ENCODE measurements at places on chromosomes 4 and X.

GRCh38 chr4:5780831-5781480 is 70.0 kb downstream of the EVC start:
- DNase-seq = no peak

DNA sequence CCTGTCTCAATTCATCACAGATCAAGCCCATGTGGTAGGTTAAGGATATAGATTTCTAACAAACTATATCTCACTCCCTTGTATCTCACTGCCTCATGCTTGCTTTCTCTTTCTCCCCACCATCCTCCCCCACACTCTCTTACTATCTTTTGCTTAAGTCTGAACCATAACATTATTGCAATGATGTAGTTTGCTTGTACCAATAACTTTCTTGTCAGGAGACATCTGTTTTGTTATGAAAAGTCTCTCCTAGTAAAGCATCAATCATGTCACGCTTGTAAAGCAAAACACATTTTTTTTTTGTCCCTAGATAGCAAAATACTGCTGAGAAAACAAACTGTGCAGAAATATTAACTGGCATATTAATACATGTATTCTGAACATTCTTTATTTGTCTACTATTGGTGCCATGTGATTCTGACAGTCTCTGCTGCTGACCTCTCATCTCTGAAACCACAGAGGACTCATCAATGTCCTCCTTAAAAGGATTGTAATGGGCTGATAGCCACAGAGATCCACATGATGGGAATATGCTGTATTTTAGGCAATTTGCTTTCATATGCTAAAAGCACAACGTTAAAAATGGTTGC is 217.5 kb downstream of the VEGFC start:
- no peak for DNase-seq

DNA sequence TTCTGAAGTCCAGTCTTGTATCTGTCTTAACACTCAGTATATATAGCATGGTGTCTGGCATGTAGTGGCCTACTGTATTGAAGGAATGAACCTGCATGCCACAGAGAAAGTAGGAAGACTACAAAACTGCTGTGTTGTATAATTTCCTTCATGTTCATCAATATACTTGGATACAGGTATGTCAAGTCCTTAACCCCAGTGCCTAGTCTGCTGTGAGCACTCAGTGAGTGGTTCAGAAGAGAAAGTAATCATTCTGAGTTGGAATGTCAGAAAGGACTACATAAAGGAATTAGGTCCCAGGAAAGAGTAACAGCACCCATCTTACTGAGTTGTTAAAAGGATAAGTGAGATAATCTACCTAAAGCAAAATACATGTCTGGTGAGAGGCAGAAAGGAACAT is 32.0 kb downstream of the ABCE1 start:
- DNase-seq = no peak

GRCh38 chr4:113707048-113707447 is 54.5 kb downstream of the CAMK2D start:
- no peak for DNase-seq

DNA sequence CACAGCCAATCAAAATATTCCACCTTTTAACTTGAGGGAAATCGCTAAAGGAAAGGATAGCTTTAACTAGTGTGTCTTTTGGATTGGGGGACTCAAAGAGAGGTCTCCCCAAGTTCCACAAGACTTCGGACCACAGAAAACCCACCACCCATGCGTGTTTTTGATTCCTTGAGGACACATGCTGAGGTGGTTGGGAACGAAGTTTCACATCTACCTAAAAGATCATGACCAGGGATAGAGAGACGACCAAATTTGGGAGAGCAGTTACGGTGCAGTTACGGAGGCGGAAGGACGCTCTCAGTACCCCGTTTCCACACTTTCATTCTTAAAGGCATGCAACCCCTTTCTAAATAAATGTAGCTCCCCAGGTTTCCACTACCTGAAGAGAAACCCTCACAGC is 1.1 kb downstream of the PCYT1B start:
- DNase-seq = no peak

GRCh38 chr4:181611946-181612600 is 631.1 kb upstream of the TENM3 start:
- DNase-seq = no peak

- no peak for DNase-seq
Measured at GRCh38 chr4:108094131-108094530, 74.6 kb downstream of the LEF1 start.

DNA sequence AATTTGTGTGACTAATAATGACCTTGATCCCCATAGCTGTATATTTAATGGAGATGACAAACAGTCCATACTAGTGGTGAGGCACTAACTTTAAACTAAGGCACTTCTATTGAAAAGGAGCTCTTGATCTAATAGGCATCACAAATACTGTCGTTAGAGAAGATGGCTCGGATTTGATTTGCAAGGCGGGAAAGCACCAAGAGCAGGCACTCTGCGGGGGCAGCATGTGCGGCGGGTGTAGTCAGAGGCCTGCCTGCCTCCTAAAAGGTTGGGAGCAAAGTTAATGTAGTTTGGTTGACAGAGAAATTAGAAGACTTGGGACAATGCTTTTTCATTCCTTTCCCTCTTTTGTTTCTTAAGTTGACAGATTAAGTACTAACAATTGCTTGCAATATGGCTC is 278.8 kb downstream of the CFAP299 start:
- no peak for DNase-seq

- DNase-seq = no peak
Measured at GRCh38 chr4:185238215-185238681, 28.9 kb downstream of the SNX25 start.

DNA sequence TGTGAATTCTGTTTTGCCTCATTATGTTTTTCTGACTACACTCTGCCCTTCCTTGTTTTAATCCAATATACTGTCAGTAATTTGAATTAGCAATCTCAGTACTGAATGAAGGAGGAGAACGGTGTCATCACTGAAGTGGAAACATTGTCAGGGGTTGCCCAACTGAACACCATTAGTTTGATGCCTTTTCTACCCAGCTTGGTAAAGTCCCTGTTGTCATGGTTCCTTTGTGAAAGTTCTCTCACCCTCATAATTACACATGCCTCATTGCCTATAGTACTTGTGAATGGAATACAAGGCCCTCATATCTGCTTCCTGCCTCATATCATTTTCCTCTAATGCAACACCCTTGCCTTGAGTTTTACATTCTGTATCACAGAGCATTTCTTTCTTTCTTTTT is 76.9 kb downstream of the RRAGB start:
- no peak for DNase-seq

DNA sequence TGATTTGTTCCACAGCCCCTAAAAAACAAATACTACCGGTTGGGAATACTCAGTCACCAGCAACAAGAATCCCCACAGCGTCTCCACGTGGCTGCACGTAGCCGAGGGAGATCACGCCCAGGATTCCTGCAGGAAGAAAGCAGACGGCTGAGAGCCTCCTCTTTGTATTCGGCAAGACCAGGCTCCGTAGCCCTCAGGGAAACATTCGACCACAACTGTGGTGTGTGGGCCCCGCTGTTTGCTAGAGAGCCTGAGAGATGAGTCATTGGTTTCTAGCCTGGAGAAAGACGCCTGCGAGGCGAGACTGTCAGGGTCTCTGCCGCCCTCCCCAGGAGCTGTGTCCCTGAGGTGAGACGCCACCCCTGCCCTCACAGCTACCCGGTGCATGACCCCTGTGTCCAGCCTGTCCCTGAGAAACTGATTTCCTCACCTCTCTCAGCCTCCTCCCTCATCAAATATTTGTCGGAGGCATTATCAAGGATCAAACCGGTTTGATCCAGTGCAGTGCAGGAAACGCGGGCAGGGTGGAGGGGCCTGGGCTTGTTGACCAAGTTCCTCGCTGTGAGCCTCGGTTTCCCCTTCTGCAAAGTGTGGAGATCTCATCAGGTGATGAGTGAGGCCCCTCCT is 4.7 kb upstream of the S100P start:
- DNase-seq = no peak

- no peak for DNase-seq
Measured at GRCh38 chr4:47499700-47500099, 14.6 kb downstream of the ATP10D start.

GRCh38 chr4:150501009-150501727 is 80.8 kb upstream of the MAB21L2 start:
- DNase-seq = no peak

- DNase-seq = no peak
Measured at GRCh38 chr4:155568641-155569220, 97.9 kb upstream of the GUCY1A1 start.

GRCh38 chr4:177242651-177243286 is 66.9 kb upstream of the NEIL3 start:
- no peak for DNase-seq

GRCh38 chrX:152884171-152884570 is 13.7 kb upstream of the ZNF185 start:
- no peak for DNase-seq

DNA sequence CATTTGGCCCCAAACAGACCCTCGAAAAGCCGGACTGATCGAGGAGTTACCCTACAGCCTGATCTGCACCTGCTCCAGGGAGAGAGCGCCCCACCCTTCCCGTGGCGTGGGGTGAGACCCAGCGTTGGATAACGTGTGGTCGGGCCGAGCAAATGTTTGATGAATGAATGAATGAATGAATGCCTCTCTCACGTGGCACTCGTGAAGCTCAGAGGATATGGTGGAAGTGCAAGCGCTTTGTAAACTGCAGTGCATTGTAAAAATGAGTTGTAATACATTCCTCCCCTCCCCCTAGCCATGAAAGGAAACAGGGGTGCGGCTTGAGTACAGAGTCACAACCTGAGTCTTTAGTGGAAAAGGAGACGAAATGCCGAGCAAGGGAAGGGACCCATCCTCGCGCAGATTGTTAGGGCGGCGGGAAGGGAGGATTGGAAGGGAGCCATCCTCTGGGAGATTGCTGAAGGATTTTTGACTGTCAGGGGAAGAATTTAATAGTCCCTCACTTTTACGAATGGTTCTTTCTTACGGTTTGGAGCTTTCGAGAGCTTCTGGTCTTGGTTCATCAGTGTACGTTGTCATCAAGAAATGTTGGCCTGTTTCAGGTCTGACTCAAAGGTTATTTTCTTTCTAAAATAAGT is 772 bp upstream of the FBXW7 start:
- no peak for DNase-seq

DNA sequence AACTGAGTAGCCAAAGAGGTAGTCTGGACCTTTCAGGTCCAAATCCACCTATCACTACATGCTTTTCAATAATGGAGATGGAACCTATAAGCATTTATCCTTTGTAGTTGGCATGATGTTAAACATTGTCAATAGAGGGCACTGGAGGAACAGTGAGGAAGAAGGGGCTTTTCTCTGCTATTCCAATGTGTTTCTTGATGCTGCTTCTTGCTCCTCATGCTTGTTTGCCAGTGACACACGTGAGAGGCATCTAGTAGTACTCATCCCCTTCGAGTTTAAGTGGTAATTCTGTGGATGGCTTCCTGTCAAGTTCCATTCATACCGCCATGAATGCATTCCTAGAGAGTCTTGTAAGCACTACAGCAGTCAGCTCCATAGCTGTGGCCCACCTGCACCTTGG is 84.0 kb downstream of the NAA11 start:
- no peak for DNase-seq

GRCh38 chr4:164571593-164572390 is 182.1 kb upstream of the SMIM31 start:
- DNase-seq = no peak

DNA sequence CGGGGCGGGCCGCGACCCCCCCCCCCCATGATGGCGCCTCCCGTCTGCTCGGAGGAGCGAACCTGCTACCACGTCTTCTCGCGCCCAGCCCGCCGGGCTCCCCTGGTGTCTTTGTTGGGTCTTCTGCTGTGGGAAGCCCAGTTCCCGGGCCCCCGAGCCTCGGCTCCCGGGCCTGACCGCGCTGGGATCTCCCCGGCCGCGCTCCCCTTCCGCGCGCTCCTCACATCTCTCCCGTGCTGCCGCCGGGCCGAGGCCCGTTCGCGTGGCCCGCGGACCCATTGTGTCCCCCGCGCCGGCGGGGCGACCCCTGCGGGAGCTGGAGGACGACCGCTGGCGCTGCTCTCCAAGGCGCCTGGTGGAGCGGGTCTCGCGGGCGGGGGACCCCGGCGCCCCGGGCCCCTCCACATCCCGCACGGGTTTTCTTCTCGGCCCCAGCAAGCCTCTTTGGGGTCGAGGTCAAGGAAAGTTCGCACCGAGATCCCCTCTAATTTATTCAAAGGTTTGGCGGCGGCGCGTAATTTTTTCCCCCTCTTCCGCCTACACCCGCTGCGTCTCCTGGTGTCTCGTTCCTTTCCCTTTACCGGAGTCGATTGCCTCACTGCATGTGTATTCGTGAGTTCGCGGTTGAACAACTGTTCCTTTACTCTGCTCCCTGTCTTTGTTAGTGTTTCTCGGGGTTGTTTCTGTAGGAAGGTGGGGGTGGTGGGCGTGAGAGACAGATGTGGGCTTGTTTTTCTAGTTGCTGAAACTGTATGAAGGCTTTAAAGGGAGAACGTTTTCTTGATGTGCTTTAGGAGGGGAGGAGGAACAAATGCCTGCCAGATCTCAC is 770 bp downstream of the SMAD1 start:
- DNase-seq = peak; percentile 28

All from cortex of kidney (tissue), 1 donor.